ENCODE measurements at places on chromosomes 1 and 21. TPM values are rescaled to one million over a fixed set of nuclear protein-coding genes. Genes with fewer than 3 reads are reported as not detected.

DNA sequence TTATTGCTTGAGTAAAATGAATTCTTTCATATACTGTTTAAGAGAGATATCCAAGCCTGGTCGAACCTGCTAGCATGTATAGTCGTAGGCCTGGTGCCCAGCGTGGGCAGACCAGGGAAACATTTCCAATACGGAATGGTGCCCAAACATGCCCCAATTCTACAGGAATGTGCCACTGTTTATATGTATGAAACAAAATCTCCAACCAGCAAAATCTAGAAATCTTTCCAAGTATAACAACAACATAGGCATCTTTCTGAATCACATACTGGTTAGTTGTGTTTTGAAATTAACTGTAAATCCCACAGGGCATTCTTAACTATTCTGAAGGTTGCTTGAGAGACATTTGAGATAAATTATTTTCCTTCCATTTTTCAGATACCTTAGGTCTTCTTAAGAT, 17.0 kb upstream of the ABCD3 start:
- no peak for DNase-seq

DNA sequence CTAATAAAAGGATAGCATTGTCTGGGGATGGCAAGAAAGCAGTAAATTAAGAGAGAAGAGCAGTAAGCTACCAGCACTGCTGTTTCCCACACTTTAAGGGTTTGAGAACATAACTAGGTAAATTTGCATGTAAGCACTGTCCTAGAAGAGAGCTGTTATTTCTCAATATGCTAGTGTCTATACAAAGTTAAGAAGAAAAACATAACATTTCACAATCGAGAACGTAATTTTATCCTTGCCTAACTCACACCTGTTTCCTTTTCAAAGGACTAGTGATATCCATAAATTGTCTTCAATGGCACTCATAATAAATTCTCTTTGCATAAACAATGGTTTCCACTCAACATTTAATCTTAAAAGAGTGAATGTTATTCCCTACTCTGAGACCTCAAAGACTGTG, 576.0 kb downstream of the PTBP2 start:
- no peak for DNase-seq

- no peak for DNase-seq
Measured at GRCh38 chr21:25518491-25518911, 88.8 kb downstream of the MRPL39 start.

GRCh38 chr1:15370781-15371520, 38.7 kb upstream of the EFHD2 start:
- no peak for DNase-seq

DNA sequence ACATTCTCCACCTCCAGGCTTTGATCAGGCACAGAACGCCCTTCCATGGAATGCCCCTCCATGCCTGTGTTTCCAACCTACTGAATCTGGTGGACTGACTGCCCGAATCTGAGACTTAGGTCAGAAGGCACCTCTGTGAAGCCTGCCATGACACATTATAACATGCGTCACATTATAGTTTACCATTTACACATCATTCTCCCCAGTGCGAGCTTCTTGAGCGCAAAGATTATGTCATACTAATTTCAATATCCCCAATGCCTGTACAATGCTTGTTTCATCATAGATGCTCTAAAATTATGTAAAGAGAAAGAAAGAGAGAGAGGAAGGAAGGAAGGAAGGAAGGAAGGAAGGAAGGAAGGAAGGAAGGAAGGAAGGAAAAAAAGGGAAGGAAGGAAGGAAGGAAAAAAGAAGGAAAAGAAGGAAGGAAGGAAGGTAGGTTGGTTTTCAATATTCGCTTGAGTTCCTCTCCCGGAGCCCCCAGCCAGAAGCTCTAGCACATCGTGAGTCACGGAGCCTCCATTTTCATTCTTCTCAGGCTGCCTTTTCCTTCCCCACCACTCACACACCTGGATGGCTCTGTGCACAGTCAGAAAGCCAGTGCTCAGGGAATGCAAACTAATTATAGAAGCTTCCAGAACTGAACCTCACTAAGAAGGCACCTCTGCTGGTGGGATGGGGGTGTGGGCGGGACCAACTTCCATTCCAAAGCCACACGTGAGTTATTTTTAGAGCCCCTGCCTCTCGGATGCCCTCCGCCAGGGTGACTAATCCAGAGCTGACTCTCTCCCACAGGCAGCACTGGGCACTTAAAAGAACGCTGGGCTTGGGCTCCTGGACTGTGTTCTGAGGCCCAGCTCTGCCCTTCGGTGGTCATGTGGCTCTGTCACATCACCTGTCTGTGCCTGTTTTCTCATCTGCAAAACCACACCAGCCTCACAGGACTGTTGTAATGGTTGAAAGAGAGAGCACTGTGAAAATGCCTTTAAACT, 27.4 kb downstream of the LAMB3 start:
- no peak for DNase-seq

HES4 gene
- 15.1 TPM for total RNA-seq

CEP104 gene
- total RNA-seq = 16.7 TPM
